ENCODE measurements at places on chromosomes 2 and 18. TPM values are rescaled to one million over a fixed set of nuclear protein-coding genes. Genes with fewer than 3 reads are reported as not detected.

WNT10A gene
- 0.56 TPM for total RNA-seq

CRACDL gene
- 2.3 TPM for total RNA-seq

SGPP2 gene
- total RNA-seq: 10.3 TPM

ARHGAP25 gene
- total RNA-seq: 3.5 TPM

SP140 gene
- total RNA-seq: 1.2 TPM

AMER3 gene
- total RNA-seq: not detected

CCDC102B gene
- total RNA-seq: 7.3 TPM

ATG4B gene
- 42.5 TPM for total RNA-seq

MARCHF4 gene
- total RNA-seq: not detected

TRIM54 gene
- total RNA-seq: 261 TPM

DNA sequence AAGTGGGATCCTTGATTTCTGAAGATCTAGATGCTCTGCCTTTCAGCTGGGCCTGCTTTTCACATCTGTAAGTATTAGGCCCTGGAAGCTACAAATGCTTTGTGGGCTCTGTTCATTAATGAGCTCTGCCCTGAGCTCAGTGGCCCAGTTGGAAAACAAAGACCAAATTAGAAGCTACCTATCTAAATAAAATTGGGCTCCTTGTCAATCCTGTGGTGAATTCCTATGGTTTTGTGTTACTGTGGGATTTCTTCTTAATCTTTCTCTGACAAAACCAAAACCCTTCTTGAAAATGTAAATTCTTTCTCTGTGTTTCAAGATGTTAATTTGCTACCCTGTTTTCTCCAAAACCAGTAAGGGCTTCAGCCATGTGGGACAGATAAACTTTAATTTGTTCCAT, 219.0 kb upstream of the HS6ST1 start:
- no peak overlapping the region for H3K27ac ChIP-seq
- DNase-seq: no peak
- no peaks in the 10 kb centered on the region for H3K27me3 ChIP-seq
- H3K4me3 ChIP-seq: no peak overlapping the region
- H3K36me3 ChIP-seq: no peaks in the 10 kb centered on the region

- H3K27ac ChIP-seq: peak overlapping the region; percentile 42
- no peak for DNase-seq
- peaks cover 33% of the 10 kb centered on the region for H3K4me1 ChIP-seq
- no peaks in the 10 kb centered on the region for H3K36me3 ChIP-seq
Observed at GRCh38 chr2:30693821-30694281, 113.4 kb downstream of the CAPN13 start.

DNA sequence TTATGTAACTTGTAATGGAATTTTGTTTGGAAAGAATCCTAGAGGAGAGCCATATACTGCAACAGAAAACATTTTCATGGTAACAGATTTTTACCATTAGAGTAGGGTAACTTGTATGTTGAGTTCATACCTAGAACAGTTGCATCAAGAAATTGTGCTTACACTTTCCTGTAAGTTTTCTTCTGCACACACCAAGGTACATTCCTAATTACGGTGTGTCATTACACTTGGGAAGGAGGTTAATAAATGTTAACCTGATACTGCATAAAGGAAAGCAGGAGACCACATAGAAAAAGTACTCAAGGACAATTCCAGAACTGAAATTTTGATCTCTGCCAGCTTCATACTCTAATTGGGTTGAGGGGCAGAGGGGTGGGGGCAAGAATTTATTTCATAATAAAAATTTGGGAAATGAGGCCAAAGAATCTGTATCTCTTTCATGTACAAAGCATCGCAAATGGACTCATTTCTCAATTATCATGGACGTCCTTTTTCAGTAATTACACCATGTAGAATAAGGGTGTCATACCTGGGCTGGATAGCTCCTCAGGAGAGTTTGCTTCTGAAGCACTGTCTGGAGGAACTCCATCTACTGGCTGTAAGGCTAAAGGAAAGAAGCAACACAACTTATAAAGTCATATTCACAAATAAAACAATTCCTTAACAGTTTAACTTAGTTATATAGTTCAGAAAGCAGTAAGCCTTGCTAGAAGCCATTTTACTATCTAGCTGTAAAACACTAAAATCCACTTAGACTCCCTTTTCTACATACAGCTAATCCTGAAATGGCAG, 82.8 kb upstream of the GRB14 start:
- no peak overlapping the region for H3K27ac ChIP-seq
- no peaks in the 10 kb centered on the region for H3K27me3 ChIP-seq
- no peak for DNase-seq
- H3K4me1 ChIP-seq: no peaks in the 10 kb centered on the region

GRCh38 chr2:237341872-237342271, 72.1 kb downstream of the COL6A3 start:
- peaks cover 96% of the 10 kb centered on the region for H3K36me3 ChIP-seq
- no peak for DNase-seq
- H3K27ac ChIP-seq: no peak overlapping the region
- H3K4me3 ChIP-seq: no peak overlapping the region
- H3K4me1 ChIP-seq: no peaks in the 10 kb centered on the region

GRCh38 chr2:197072533-197072932, 146.0 kb upstream of the PGAP1 start:
- no peaks in the 10 kb centered on the region for H3K27me3 ChIP-seq
- H3K27ac ChIP-seq: no peak overlapping the region
- peaks cover 9% of the 10 kb centered on the region for H3K4me1 ChIP-seq
- no peak for DNase-seq

- no peak overlapping the region for H3K4me3 ChIP-seq
- no peak overlapping the region for H3K27ac ChIP-seq
- peaks cover 12% of the 10 kb centered on the region for H3K4me1 ChIP-seq
- no peaks in the 10 kb centered on the region for H3K27me3 ChIP-seq
- DNase-seq: no peak
Observed at GRCh38 chr2:42978175-42978886, 185.9 kb upstream of the HAAO start.

- H3K27me3 ChIP-seq: peaks cover 5% of the 10 kb centered on the region
- H3K4me3 ChIP-seq: no peak overlapping the region
- no peak for DNase-seq
- no peak overlapping the region for H3K27ac ChIP-seq
- no peaks in the 10 kb centered on the region for H3K36me3 ChIP-seq
Observed at GRCh38 chr2:215931256-215931903, 82.0 kb downstream of the MREG start.

All from heart right ventricle (tissue), 16 donors.